ENCODE measurements at places on chromosomes 1 and 21. TPM values are rescaled to one million over a fixed set of nuclear protein-coding genes. Genes with fewer than 3 reads are reported as not detected.

DNA sequence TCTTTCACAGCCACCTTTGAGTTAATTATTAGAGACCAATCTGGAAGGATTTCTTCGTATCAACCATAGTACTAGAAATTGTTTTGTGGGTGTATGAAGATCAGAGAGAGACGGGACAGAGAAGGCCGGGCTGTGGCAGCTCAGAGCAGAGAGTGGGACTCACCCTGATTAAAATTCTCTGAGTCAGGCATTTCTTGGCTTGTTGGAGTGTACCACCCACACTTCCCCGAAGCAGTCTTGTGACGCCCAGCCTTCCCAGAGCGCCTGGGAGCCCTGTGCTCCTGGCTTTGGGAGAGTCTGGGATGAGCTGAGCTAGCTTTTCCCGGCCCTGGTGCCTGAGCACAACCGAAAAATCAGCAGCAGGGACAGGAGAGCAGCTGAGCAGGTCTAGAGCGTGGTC is 19.4 kb downstream of the PLEKHM2 start:
- peak; percentile 87 for DNase-seq

- DNase-seq, result no peak
Measured at GRCh38 chr1:34740161-34740868, 14.5 kb upstream of the GJB5 start.

DNA sequence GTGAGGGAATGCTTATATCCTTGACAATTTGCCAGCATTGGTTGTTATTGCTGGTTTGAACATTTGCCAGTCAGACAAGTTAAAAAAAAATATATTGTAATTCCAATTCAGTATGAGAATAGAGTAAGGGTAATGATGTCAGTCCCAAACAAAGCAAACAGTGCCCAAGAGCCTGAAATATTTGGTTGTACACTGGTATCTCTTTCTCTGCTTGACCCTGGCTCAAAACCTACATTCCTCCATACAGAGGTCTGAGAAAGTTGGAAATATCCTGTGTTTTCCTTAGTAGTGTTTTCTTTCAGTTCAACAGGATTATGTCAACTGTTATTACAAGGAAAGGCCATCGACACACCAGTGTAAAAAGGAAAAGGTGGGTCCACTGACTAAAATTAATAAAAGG is 145.6 kb downstream of the MRPL39 start:
- DNase-seq, result no peak

DNA sequence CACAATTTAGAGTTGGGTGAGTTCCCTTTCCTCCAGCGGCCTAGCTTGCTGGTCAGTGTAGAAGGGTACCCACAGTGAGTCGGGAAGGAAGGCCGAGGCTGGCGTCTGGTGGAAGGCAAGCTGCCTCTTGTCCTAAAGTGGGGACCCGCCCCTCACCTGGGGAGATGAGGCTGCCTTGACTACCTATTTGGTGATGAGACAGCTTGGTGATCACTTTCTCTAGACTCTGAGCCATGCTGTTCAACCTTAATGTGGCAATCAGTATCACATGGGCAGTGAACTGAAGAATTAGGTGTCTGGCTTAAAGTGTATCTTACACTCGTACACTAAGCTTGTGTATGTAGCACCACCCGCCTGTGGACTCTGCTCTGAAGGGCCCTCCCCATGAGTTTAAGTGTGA is 100.7 kb downstream of the COLGALT2 start:
- no peak for DNase-seq

DNA sequence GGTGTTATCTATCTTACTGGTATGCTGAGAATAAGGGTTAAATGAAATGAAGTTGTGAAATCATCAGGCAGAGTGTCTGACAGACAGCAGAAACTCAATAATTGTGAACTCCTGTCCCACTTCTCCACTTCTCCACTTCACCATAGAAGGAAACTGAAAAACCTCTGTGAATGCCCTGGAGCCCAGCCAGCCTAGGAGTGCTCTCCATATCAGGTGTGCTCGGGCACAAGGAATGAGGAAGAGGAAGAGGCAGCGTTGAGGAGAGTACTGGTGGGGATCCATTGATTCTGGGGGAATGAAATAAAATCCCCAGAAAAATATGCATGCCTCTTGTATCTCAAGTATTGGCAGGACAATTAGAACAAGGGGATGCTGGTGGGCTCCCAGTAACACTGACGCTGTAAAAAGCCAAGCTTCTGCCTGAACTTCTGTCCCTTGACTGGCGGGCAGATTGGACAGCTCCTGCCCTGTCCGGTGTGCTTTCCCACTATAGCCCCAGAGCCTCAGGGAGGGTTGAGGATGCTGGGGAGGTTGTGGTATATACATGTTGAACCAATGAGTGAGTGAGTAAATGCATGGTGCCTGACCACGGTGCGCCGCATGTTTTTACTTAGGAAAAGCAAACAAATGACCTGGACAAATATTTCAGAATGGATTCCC is 47.7 kb downstream of the NMNAT2 start:
- no peak for DNase-seq

- no peak for DNase-seq
Measured at GRCh38 chr21:38954588-38955004, 148.9 kb downstream of the ETS2 start.

DNA sequence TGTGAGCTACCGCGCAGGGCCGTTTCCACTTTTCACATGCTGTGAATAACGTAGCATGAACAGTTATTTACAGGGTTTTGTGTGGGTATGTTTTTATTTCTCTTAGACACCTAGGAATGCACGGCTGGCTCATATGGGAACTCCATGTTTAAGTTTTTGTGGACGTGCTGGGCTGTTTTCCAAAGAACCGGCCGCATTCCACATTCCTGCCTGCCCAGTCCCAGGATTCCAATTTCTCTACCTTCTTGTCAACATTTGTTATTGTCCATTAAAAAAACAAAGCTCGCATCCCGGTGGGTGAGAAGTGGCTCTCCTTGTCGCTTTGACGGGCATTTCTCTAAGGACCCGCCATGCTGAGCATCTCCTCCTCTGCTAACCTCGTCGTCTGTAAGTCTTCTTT is 47.1 kb upstream of the LRRC3 start:
- DNase-seq, result no peak

DNA sequence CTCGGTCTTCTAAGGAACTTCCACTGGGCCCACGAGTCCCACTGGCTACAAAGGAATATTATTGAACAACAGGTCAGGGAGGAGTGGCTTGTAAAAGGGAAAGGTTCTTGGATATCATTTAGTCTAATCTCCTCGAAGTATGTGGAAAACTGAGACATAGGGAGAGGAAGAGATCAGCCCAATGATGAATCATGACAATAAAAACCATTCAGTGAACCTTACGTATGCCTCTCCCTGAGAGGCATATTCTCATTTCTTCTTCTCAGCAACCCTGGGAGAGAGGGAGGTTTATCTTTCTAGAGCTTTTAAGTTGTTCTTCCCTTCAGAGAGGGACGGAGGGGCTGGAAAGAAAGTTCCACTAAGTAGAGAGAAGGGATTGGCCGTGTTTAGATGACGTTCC is 5.3 kb upstream of the MOB3C start:
- DNase-seq, result no peak

DNA sequence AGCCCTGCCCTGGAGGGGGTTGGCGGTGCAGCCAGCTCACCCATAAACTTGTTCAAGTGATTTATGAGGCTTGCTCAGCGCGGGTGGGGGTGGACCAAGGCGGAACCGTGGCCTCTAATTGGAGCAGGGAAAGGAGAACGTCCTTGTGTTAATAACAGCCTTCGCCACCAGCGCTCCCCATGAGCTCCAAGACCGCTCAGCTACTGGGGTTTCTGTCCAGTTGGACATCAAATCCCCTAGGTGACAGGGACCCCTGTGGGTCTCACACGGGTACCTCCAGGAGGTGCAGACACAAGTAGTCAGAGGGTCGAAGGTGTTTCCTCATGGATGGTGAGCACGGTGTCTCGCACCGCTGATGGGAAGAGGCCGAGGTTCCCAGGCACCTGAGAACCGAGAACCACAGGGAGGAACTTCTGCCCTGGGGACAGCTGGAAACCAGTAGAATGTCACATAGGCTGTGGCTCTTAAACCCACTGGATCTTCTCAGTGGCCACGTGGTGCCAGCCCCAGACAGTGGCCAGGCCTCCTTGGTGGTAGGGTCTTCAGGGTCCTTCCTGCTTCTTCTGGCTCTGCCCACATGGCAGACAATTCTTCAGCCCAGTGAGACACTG is 3.7 kb upstream of the ACTRT2 start:
- DNase-seq, result no peak

GRCh38 chr1:43557744-43558245 is 27.1 kb downstream of the PTPRF start:
- DNase-seq, result no peak

DNA sequence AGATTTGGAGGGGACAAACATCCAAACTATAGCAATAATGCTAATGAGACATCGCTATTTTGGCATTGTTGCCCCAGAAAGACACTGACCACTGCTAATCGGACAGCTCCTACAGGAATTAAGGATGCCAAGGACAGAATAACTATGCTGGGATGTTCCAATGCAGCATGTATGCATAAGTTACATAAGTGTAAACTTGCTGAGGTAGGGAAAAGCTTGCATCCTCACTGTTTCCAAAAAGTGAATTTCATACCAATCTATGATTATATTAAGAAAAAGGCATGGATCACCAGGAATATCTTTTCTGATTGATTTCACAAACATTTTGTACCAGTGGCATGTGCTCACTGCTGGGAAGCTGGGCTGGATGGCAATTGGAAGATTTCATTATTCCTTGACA is 45.8 kb upstream of the RALGPS2 start:
- DNase-seq, result no peak

DNA sequence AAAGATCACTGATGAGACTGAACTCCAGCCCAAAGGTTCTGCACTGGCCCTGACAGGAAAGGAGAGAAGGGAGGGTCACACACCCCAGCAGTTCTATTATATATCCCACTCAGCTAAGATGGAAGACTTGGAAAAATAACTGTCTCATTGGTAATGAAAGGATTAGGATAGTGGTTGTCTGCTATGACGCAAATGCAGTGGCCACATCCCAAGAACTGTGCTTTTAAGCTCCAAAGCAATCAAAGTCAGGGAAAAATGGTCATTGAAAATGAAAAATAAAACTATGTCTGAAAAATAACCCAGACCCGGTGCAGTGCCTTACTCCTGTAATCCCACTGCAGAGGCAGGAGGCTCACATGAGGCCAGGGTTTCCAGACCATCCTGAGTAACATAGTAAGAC is 31.0 kb downstream of the PSMG1 start:
- no peak for DNase-seq

DNA sequence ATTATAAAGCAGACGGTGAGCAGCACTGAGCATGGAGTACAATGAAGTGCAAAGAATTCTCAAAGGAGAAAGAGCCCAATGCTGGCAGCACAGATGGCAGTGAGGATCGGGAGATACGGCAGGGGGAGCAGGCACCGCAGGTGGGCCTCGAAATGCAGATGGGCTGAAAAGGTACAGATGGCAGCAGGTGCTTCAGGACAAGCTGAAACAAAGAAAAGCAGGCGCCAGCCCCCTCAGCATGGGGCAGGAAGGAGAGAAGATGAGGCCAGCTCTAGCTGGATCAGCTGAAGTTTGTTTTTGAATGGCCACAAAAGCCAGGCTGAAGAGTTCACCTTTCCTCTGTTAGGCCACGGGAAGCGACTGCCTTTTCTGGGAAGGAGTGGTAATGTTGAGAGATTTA is 7.7 kb downstream of the CFAP298 start:
- DNase-seq, result no peak

- DNase-seq, result peak; percentile 85
Measured at GRCh38 chr1:2135441-2135841, 59.1 kb downstream of the FAAP20 start.

DNA sequence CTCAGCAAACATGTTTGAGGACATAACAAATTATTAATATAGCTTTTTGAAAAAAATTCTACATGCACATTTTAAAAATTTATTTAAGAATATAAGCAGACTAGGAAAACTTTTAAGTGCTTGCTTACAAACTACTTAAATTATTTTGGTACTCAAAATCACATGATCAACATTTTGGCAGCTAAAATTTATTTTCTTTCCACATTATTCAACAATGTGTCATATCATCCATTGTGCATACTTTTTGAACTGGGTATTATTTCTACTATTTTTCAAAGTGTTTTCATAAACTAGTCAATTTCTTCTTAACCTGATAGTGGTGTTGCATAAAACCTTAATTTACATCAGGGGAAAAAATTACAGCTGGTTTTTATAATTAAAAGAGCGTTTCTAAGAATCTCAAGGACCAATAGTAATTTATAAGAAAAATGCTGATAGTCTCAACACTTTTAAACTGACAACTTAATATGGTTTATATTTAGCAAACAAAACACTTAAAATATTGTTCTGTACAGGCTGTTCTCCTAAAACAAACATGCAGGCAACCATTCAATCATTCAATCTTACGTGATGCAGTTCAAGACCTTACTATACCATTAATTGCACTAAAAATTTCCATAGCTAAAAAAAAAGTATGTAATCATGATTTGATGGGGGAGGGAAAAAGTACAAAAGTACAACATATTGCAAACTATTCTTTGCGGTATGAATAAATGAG is 105.0 kb downstream of the GPATCH2 start:
- DNase-seq, result no peak

DNA sequence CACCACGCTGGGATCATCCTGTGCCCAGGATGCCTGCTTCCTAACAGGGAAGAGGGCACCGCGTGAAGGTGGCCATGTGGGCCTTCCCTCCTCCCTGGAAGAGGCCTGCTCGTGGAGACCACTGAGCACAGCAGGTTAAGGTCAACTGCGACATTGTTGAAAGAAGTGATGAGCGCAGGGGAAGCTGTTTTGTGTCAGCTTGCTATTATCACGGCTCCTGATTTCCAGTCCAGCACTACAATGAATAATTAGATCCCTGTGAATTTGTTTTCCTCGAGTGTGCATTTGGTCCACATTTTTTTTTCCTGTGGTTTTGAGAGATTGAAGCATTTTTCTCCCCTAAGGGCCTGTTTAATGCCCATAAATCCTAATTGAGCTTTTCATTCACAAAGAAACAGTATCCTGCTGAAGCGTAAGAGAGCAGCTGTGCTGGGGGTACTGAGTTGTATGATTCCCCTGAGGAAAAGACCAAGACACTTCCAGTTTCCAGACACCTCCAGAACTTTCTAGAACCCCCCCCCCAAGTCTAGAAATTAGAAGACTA is 204.9 kb downstream of the KCNJ6 start:
- DNase-seq, result no peak

DNA sequence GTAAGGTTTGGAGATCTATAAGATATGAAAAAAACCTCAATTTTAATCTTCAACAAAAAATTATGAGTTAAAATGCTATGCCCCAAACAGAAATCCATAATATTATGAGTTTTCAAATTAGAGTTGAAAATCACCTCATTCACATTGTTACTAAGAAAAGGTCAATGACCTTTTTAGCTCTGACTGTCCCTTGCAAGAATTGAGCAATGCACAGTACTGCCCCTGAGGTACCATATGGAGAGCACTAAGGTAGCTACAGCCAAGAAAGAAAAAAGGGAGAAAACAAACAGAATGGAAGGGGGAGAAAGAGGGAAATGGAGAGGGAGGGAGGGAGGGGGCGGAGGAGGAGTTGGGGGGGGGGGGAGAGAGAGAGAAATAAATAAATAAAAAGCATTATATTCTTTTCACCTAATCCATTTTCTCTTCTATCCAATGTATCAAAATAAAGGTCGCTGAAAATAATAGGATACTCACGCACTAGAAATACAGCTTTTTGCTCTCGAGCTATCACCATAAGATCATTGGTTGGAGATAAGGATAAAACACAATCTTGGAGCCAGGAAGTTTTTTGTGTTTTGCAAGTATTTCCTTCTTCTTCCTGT is 58.8 kb downstream of the RAB3GAP2 start:
- no peak for DNase-seq

Gene PINK1
- 157 TPM for total RNA-seq

Gene NPR1
- total RNA-seq, result 2.5 TPM

Gene NHLH2
- total RNA-seq, result 3.1 TPM

Gene COL16A1
- 120 TPM for total RNA-seq

Gene CD48
- 1.4 TPM for total RNA-seq

Gene UBE2U
- total RNA-seq, result 16.9 TPM

Data from testis (tissue), 5 donors.